ENCODE measurements at places on chromosomes 5 and 9.

- DNase-seq, result no peak
These were observed 198.4 kb upstream of the RASA1 start for GRCh38 chr5:87069311-87069710.

- DNase-seq, result no peak
These were observed 1.9 kb downstream of the SPARC start for GRCh38 chr5:151684690-151685361.

DNA sequence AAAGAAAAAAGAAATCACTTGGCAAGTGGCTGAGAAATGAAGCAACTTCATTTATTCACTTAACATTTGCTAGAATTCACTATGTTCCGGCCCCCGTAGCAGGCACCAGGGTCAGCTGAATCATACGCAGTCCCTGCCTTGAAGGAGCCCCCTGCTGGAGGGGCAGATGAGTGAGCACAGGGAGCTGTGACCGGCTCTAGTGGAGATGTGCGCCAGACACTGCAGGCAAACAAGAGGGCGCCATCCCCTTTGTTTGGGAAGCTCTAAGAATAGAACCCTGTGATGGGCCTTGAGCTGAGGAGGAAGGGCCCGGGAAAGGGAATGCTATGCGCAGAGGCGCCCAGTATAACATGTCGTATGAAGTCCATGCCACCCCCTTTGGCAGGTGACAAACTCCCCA is 20.2 kb upstream of the RPL26L1 start:
- DNase-seq, result peak; percentile 25

- peak; percentile 81 for DNase-seq
These were observed 15.9 kb downstream of the EXD3 start for GRCh38 chr9:137406876-137407589.

- DNase-seq, result peak; percentile 73
These were observed 151.4 kb downstream of the HSD17B3 start for GRCh38 chr9:96150324-96151227.

- DNase-seq, result no peak
These were observed 53.1 kb downstream of the SVEP1 start for GRCh38 chr9:110526426-110526825.

DNA sequence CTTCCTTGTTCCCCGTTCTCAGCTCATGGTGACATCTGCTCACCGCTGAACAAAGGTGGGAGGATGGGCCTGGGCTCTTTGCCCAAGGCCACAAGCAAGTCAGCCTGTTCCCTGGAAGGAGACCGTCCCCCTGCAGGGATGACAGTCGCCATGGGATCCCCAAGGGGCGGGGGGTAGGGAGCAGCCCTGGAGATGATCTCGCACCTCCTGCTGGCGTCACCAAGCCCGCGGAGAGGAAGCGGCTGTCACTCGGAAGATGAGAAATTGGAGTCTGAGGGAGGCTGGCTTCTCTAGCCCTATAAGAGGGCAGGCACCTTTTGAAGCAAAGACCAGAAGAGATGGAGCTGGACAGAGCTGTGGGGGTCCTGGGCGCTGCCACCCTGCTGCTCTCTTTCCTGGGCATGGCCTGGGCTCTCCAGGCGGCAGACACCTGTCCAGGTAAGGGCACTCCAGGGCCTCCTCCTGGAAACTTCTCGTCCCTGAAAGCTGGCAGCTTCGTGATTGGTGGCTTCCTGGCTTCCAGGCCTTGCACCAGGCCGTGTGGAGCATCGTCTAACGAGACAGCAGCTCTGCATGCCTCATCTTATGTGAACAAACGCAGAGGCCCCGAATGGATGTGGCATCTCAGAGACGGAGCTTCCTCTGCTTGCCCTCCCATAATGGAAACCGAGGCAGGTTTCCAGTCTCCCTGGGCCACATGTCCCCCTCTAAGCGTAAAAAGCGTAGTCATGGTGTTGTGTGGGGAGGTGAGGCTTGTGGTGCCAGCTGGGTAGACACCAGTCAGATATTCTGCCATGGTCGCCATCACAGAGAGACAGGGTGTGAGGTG is at the start of gene FCN2:
FCN2 (plus strand) TSS at position 327 of the 829 bp plus-strand sequence; CDS start at position 339, 12 bp downstream.
- DNase-seq, result no peak

- DNase-seq, result no peak
These were observed 6.7 kb downstream of the IRF1 start for GRCh38 chr5:132483661-132484390.

DNA sequence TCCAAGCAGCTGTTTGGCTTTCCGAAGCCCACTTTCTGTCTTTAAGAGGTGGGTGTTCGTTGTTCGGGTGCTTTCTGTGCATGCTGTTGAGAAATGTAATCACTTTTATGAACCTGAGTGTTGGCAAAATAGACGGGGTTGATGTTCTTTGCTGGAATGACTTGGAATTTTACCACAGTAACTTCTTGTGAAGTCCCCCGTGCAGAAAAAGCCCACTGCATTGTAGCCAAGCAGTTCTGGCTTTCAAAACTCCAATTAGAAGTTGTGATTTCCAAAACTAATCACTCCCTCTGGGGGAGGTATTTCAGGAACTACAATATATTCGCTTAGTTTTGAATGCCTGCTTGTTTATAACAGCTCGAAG is 111.1 kb downstream of the PAM start:
- DNase-seq, result no peak

DNA sequence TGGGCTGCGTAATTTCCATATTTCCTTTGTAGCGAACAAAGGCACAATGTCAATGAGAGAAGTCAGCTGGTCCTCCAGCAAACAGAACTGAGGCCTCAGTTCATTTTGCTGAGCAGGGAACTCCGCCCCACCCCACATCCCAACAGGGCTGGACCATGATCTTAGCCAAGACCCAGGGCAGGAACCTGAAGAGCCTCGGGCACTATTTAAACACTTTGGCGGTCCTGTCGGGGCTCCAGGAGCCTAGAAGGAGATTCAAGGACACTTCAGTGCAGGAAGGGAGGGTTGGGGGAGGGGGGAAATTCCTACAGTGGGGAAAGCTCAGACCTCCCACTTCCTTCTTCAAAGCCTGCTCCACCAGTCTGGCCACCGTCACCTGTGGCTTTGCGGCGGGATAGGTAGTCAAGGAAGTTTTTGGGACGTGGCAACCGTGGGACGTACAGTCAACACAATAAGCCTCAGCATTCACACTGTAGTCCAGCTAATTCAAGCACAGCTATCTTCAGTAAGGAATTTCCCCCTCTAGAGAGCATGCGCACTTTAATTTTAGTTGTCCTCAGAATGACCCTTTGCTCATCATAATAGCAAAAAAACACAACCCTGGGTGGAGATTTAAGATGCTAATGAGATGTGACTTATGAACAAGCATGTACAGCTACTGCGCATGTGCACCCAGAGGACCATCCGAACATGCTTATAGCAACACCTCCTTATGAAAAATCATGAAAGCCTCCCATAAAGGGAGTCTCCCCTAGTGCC is 30.9 kb downstream of the S1PR3 start:
- no peak for DNase-seq

GRCh38 chr9:5500441-5501235 is 9.7 kb upstream of the PDCD1LG2 start:
- DNase-seq, result no peak

DNA sequence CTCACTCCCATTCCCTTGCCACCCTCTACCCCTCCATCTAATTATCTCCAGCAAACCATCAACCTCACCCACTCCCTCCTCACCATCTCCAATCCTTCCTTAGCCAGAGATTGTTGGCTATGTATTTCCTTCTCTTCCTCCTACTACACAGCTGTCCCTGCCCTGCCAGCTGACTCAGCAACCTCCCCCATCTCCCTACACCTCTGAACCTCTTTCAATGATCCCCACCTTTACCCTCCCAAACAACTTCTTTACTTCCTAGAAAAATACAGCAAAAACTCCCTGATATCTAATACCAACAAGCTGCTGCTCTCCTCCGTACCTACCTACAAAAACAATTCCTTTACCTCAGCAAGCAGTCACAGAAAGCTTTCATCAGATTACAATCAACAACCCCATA is 37.3 kb downstream of the SPTLC1 start:
- DNase-seq, result no peak

GRCh38 chr5:56783261-56783660 is 32.1 kb upstream of the MAP3K1 start:
- no peak for DNase-seq

- no peak for DNase-seq
These were observed 39.5 kb upstream of the MAMDC2 start for GRCh38 chr9:70003901-70004714.

DNA sequence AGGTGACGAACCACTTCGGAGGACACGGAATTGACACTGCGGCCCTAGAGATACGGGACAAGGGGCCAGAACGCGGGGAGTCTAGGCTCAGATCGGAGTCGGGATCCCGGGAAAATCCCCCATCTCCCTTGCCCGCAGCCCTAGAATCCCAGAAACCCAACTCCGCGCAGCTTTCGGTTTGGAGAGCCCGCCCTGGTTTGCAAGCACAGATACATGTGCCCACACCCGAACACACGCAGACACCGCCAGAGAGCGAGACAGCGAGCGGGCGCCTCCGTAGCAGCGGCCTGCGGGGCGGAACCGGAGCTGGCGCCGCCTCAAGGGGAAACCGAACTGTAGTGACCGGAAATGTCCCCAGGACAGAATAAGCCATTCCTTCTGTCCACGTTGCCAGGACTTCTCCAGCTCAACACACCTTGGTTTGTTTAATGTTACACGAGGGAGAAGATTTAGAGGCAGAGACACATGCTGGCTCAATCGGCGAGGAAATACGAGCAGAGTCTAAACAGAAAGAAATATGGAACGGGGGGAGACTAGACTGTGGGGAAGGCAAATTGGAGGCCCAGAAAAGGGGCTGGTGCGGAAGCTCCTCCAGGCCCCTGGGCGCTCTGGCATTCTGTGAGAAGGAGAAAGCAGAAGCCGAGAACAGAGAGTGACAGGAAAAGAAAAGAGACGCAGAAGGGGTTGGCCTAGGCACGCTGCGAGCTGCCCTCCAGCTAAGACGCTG is 2.9 kb upstream of the PAX5 start:
- peak; percentile 54 for DNase-seq

DNA sequence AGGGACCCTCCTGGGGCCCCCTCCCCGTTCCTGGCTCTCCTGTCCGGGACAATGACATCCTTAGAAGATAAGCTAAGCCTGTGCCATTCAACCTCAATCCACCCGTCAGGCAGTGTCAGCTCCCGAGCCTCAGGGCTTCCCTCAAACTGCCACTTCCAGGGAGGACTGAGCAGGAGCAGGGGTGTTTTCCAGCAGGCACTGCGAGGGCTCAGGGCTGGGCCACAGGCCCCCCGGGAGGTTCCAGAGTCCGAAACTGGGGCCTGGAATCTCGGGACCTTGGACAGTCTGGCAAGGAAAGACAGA is 26.2 kb downstream of the LHX3 start:
- DNase-seq, result no peak

- DNase-seq, result no peak
These were observed 202.9 kb upstream of the IL12B start for GRCh38 chr5:159533197-159533596.

- peak; percentile 81 for DNase-seq
These were observed 53.0 kb downstream of the NUP214 start for GRCh38 chr9:131178382-131178781.

GRCh38 chr5:88108490-88109279 is 160.0 kb downstream of the TMEM161B start:
- DNase-seq, result no peak

DNA sequence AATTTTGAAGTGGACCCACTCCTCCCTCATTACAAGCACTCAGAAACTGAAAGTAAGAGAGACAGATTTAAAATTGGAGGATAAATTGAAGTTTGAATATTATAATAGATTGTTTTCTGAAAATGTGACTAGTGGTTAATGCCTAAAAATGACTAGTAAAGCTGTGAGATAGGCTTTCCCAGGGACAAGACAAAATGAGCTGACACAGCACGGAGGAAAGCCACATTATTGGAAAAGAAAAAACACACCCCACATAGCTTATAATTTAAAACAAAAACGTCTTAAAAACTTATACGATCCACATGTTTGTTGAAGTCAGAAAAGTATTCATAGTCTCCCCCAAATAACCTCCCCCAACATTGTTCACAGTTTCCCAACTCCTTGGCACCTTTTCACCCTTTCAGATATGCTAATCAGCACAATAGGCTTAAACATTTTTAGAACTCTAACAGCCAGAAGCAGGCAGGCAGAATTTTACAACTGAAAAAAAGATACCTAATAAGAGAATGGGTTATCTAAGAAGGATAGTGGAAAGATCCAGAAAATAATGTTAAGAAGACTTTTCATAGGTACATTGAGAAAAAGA is 6.1 kb downstream of the C7 start:
- no peak for DNase-seq

GRCh38 chr5:157740229-157740610 is 3.3 kb upstream of the LSM11 start:
- DNase-seq, result peak; percentile 23

DNA sequence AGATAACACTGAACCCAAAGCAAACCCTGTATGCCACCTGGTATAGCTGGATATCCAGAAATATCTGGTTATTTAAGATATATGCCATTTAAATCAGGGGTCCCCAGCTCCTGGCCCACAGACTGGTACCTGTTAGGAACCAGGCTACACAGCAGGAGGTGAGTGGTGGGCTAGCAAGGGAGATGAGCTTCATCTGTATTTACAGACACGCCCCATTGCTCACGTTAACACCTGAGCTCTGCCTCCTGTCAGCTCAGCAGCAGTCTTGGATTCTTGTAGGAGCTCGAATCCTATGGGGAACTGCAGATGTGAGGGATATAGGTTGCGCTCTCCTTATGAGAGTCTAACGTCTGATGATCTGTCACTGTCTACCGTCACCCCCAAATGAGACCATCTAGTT is 646.6 kb downstream of the TLE4 start:
- no peak for DNase-seq

GRCh38 chr9:110133608-110134210 is 74.2 kb downstream of the C9orf152 start:
- DNase-seq, result no peak

DNA sequence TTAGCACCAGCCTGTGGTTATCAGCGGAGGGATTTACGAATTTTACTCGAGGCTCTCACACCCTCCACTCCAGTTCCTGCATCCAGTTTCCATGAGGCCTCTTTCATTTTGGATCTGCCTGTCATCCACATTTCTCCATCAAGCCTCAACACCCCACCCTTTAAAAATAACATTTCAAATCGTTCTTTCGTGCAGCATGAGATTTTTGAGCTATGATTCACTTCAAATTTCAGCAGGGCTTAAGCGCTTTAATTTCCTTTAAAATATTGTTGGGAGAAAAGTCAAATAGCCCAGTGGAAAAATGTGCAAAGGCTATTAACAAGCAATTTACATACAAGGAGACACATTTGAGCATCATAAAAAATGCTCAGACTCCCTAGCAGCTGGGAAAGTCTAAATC is 103.2 kb downstream of the MSX2 start:
- no peak for DNase-seq

DNA sequence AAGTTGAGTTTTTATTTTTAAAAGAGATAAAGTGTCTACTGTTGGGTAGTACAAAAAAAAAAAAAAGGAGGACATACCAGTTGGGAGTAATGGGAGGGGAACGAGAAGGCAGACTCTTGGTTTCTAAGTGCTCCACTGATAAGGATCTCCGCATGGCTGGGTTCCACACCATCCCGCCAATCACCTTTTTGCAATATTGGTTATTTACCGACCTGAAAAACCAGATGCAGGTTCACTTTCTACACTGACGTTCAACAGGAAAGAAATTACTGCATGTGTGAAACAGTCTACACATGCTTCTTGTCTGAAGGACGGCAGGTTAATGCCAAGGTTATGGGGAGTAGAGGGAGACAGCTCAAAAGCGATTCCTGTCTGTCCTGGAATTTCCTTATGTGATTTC is 75.5 kb downstream of the PTPN3 start:
- no peak for DNase-seq

- no peak for DNase-seq
These were observed 41.2 kb downstream of the ERP44 start for GRCh38 chr9:100057624-100058023.
